DND-41 (cell line): ENCODE measurements at places on chromosomes 3 and 15.

GRCh38 chr3:135106445-135106844 is 311.4 kb downstream of the EPHB1 start:
- peak; percentile 76 for DNase-seq

DNA sequence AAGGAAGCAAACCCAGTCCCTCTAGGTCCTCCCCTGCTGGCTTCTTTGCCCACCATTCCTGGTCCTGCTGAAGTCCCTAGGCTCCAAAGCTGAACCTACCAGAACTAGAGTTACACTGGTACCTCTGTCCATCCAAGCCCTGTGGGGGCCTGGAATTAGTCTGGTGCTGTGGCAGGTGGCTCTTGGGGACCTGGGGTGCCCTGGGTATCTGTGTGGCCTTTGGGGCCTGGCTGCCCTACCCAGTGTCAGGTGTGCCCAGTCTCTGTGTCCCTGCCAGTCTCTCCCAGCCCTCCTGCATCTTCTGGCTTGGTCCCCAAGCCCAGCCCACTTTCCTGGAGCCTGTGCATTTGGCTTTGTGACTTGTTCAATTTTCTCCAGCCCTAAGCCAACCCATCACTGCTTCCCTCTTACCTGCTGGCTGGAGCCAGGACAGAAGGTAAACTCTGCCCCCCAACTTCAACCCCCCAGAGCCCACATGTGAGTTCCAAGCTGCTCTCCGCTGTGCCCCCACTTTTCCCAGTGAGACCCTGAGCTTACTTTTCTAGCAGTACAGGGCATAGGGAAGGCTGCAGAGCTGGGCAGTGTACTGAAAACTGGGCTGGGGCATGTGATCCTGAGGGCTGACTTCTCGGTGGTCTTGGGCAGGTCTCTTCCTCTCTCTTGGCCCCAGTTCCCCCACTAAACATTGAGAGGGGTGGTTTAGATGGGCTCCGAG is 28.3 kb upstream of the HHATL start:
- no peak for DNase-seq

DNA sequence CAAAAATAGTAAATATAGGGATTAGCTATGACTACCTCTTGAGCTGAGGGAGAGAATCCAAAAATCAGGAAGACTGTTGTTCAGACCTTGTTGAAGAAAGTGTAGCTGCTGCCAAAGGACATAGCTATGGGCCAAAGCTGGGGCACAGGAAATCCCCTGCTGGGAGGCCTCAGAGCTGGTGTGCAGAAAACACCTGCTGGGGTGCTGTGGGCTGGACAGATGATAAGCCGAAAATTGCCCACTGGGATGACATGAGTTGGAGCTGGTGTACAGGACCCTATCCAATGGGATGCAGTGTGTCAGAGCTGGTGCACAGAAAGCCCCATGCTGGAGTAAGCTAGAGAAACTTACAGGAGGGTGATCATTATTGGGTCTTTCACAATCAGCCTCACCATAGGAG is 121.9 kb downstream of the NEO1 start:
- DNase-seq, result no peak

GRCh38 chr15:24848050-24848449 is 106.7 kb upstream of the SNRPN start:
- DNase-seq, result no peak

GRCh38 chr3:146881356-146881755 is 276.2 kb upstream of the PLSCR5 start:
- no peak for DNase-seq

DNA sequence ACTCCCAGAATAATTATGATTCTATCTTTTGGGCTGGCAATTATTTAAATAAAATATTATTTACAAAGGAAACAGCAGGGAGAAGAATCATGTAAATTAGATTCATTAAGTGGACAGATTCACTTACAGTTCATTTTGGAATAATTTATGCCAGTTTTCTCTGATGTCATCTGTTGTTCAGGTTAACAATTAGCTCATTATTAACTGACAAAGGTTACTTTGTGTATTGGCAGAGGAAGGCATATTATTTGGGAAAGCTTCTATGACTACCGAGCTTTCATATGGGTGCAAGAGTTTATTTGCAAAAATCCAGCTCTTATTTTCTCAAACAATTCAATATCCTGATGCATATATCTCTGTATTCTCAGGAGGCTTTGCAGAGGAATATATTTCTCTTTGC is 224.4 kb downstream of the CHST2 start:
- no peak for DNase-seq

GRCh38 chr3:16448639-16449070 is 64.8 kb downstream of the RFTN1 start:
- no peak for DNase-seq

DNA sequence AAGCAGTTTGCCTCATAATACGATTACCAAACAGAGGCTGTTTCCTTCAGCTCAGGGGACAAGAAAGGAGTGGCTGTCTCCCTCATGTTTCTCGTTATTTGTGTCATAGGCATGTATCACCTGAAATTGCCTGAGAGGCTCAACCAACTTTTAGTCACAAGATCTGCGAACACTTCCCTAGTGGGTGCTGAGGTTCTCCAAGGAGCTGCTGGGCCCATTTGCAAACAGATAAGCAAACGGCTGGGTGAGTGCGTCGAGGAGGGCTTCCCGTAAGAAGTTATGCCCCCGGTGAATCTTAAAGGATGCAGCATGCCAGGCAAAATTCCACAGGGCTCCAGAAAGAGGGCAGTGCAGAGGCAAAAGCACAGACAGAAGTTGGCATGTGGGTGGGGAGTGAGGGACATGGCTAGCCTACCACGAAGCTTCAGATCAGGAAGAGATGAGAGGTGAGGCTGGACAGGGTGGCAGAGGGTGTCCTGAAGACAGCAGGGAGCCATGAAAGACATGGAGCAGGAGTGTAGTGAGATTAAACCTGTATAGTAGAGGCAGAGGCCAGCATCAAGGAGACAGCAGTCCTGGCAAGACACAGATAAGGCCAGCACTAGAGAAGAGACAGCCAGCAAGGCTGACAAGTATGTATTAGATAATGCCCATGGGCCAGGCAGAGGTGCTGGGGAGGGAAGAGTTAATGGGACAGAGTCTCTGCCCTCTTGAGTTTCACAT is 4.0 kb upstream of the GP9 start:
- no peak for DNase-seq

DNA sequence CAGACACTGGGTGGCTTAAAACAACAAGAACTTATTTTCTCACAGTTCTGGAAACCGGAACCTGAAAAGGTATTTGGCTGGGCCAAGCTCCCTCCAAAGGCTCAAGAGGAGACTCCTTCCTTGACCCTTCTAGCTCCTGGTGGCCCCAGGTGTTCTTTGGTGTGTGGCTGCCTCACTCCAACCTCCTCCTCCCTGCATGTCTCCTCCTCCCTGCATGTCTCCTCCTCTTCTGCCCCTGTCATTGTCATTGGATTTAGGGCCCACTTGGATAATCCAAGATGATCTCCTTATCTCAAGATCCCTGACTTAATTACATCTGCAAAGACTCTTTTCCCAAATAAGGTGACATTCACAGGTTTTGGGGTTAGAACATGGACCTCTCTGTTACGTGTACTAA is 69.8 kb upstream of the MFGE8 start:
- no peak for DNase-seq
